ENCODE measurements at places on chromosomes 2 and 18. TPM values are rescaled to one million over a fixed set of nuclear protein-coding genes. Genes with fewer than 3 reads are reported as not detected.

DNA sequence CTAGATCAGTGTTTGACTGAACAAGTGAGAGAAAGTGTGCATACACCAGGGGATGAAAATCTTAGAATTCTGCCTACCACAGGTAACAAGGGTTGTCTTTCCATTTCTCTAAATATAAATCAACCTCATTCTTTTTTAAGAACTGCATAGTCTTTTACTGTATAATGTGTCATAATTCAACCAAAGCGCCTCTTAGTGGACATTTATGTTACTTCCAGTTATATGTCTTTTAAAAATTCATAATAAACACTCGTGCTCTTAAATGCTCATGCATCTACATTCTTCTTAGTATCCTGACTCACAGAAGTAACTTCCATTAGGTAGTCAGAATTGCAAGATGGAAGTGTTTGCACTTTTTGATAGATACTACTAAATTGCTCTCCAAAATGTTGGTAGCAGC lies 76.2 kb downstream of the CHRNA1 start:
- H3K4me3 ChIP-seq, result no peak overlapping the region
- H3K36me3 ChIP-seq, result no peaks in the 10 kb centered on the region
- DNase-seq, result no peak
- H3K27ac ChIP-seq, result no peak overlapping the region
- H3K4me1 ChIP-seq, result no peaks in the 10 kb centered on the region

DNA sequence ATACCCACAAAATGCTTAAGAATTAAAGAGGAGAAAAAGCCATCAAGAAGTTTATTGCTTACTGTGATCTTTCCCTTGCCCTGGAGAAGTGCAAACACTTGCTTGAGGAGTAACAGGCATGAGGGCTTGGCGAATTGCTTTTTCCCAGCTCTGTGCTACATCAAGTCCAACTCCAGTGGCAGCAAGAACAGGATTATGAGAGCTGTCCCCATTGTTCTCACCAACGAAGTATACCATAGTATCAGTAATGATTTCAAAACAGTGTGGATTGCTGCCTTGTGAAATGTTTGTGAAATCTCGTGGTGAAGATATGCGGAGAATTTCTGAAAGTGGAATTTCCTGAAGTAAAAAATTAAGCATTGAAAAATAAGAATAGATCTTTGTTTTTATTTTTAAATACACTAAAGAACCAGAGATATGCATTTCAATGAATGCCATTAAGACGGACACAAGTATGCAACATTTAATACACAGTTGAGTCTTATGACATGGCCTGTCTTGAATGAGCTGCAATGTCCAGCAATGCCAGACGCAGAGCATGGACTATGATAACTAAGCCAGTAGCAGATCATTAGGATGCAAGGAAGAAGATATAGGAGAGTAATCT lies 43.0 kb downstream of the NDUFAF7 start:
- peaks cover 11% of the 10 kb centered on the region for H3K36me3 ChIP-seq
- H3K27me3 ChIP-seq, result no peaks in the 10 kb centered on the region
- H3K4me1 ChIP-seq, result no peaks in the 10 kb centered on the region
- no peak overlapping the region for H3K4me3 ChIP-seq
- H3K27ac ChIP-seq, result no peak overlapping the region

- H3K27me3 ChIP-seq, result no peaks in the 10 kb centered on the region
- no peak overlapping the region for H3K4me3 ChIP-seq
- H3K4me1 ChIP-seq, result no peaks in the 10 kb centered on the region
- H3K36me3 ChIP-seq, result no peaks in the 10 kb centered on the region
Observed at GRCh38 chr2:135916207-135916606, 40.0 kb upstream of the MCM6 start.

- no peak for DNase-seq
- no peak overlapping the region for H3K27ac ChIP-seq
- H3K27me3 ChIP-seq, result no peaks in the 10 kb centered on the region
- no peak overlapping the region for H3K4me3 ChIP-seq
- H3K36me3 ChIP-seq, result no peaks in the 10 kb centered on the region
Observed at GRCh38 chr18:34624551-34624950, 85.5 kb upstream of the DTNA start.

DNA sequence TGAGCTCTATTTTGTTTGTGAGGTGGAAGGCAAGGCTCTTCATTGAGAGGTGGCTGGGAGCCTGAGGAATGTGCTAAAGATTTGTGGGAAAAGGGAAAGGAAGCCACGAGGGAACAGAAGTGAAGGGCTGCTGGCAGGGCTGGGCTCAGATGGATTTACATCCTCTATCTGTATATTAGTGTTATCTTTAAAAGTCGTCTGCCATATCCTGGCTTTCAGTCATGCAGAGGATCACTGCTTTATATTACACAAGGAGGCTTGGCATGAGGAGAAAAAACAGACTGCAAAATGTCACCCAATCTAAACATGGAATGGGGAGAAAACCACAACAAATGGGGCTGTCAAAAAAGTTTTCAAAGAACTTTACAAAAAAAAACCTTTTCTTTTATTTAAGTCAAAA lies 434.4 kb downstream of the HRH4 start:
- H3K4me3 ChIP-seq, result no peak overlapping the region
- no peaks in the 10 kb centered on the region for H3K27me3 ChIP-seq
- DNase-seq, result no peak
- H3K36me3 ChIP-seq, result no peaks in the 10 kb centered on the region
- no peak overlapping the region for H3K27ac ChIP-seq

GRCh38 chr2:8502316-8502715 lies 179.5 kb upstream of the ID2 start:
- no peak overlapping the region for H3K27ac ChIP-seq
- H3K4me3 ChIP-seq, result no peak overlapping the region
- no peaks in the 10 kb centered on the region for H3K36me3 ChIP-seq
- no peak for DNase-seq

- H3K27me3 ChIP-seq, result no peaks in the 10 kb centered on the region
- DNase-seq, result no peak
- no peak overlapping the region for H3K27ac ChIP-seq
Observed at GRCh38 chr2:100243631-100244030, 78.7 kb downstream of the LONRF2 start.

- DNase-seq, result no peak
- H3K27ac ChIP-seq, result no peak overlapping the region
- H3K4me1 ChIP-seq, result no peaks in the 10 kb centered on the region
- H3K36me3 ChIP-seq, result no peaks in the 10 kb centered on the region
Observed at GRCh38 chr2:23373666-23374065, 11.3 kb upstream of the KLHL29 start.

- no peak overlapping the region for H3K27ac ChIP-seq
- no peak overlapping the region for H3K4me3 ChIP-seq
- H3K27me3 ChIP-seq, result no peaks in the 10 kb centered on the region
- H3K36me3 ChIP-seq, result no peaks in the 10 kb centered on the region
- H3K4me1 ChIP-seq, result no peaks in the 10 kb centered on the region
- no peak for DNase-seq
Observed at GRCh38 chr2:230496891-230497290, 80.9 kb downstream of the SP100 start.

GRCh38 chr2:31886700-31887099 lies 124.1 kb downstream of the MEMO1 start:
- H3K4me1 ChIP-seq, result no peaks in the 10 kb centered on the region
- H3K27ac ChIP-seq, result no peak overlapping the region
- H3K27me3 ChIP-seq, result no peaks in the 10 kb centered on the region
- DNase-seq, result no peak
- no peaks in the 10 kb centered on the region for H3K36me3 ChIP-seq

DNA sequence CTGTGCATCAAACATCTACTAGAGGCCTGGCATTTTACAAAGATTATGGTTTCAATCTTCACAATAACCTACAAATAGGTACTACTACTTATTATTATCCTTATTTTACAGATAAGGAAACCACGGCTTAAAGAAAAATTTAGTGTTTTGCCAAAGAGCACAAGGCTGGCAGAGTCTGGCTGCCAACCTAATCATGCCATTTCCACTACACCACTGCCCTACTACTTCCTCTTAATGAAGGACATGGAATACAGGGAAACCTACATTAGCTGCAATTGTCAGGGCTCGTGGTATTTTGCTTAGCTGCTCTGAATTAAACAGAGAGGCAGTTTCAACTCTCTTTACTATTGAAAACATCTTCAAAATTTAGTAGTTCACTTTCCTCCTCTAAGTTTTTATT lies 5.9 kb downstream of the MBOAT2 start:
- DNase-seq, result no peak
- no peak overlapping the region for H3K4me3 ChIP-seq
- no peaks in the 10 kb centered on the region for H3K36me3 ChIP-seq
- no peak overlapping the region for H3K27ac ChIP-seq
- no peaks in the 10 kb centered on the region for H3K27me3 ChIP-seq
- no peaks in the 10 kb centered on the region for H3K4me1 ChIP-seq

GRCh38 chr2:105118960-105119359 lies 81.1 kb downstream of the MRPS9 start:
- H3K27me3 ChIP-seq, result no peaks in the 10 kb centered on the region
- H3K36me3 ChIP-seq, result no peaks in the 10 kb centered on the region
- H3K4me1 ChIP-seq, result no peaks in the 10 kb centered on the region
- H3K27ac ChIP-seq, result no peak overlapping the region
- H3K4me3 ChIP-seq, result no peak overlapping the region

DNA sequence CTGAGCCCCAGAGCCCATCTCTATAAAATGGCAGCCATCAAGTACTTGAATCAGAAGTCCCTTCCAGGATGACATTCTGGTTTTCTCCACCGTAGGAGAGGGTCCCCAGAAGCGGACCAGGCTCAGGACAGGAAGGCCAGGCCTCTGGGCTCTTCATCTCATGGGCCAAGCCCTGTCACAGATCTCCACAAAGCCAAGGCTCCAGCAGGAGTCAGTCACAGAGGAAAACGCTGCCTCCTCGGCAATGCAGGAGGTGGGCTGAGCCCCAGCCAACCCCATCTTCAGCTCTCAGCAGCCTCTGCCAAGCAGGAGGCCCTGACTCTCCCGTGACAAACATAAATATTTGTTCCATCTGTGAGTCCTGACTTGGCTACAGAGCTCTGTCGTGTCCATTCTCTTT lies 39.4 kb upstream of the GPAT2 start:
- no peak for DNase-seq
- no peaks in the 10 kb centered on the region for H3K27me3 ChIP-seq
- H3K4me3 ChIP-seq, result no peak overlapping the region
- H3K27ac ChIP-seq, result no peak overlapping the region

DNA sequence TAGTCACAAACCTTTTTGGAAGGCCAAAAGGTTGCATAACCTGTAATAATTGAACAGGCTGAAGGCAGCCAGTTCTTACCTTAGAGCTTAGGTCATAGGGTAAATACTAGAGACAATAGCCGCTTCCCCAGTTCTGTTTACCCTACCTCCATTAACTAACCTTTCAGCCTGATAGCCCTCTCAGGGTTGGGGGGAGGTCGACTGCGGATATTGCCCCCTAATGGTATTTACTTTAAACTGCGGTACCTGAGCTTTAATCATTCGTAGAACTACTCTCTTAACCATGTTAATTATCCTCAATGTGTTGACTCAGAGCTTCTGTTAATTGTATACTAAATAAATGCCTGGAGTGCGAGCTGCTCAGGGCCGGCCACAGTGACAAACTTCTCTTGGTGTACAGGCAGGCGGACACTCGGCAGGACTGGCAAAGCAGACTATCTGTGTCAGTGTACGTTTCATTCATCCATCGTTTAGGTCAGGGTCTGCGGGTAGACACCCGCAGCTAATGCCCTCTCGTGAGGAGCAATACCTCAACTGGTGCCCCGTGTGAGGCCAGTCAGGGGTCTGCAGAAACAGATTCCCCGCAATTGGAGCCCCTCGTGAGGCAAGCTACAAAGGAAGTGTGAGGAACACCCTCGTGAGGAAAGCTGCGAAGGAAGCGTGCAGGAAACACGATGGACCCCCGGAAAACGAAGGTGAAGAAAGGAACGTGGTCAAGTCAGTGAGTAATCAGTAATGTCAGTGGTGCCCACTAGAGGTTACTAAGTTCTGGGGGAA lies 115.3 kb upstream of the SCN7A start:
- H3K4me1 ChIP-seq, result no peaks in the 10 kb centered on the region
- no peak for DNase-seq

- H3K4me3 ChIP-seq, result no peak overlapping the region
- DNase-seq, result no peak
- H3K4me1 ChIP-seq, result no peaks in the 10 kb centered on the region
- H3K27ac ChIP-seq, result no peak overlapping the region
- H3K27me3 ChIP-seq, result no peaks in the 10 kb centered on the region
- no peaks in the 10 kb centered on the region for H3K36me3 ChIP-seq
Observed at GRCh38 chr18:46910856-46911255, 6.5 kb downstream of the PIAS2 start.

The LHCGR gene
- total RNA-seq, result 1.6 TPM

The SH2D6 gene
- 1.8 TPM for total RNA-seq

The TBR1 gene
- not detected for total RNA-seq

All from prostate gland (tissue), 2 donors.